Activated T-helper 1 cell treated with anti-CD3 and anti-CD28 coated beads, Interleukin-12 subunit alpha, Interleukin-12 subunit beta, Interleukin-2, Interleukin-4 antibody, amounts not matched to agents 30 ng/mL and 10 ng/mL and 1 ng/mL, durations not matched to agents 14 hours and 24 hours and 36 hours (primary cell): ENCODE measurements at places on chromosomes 2 and 18.

DNA sequence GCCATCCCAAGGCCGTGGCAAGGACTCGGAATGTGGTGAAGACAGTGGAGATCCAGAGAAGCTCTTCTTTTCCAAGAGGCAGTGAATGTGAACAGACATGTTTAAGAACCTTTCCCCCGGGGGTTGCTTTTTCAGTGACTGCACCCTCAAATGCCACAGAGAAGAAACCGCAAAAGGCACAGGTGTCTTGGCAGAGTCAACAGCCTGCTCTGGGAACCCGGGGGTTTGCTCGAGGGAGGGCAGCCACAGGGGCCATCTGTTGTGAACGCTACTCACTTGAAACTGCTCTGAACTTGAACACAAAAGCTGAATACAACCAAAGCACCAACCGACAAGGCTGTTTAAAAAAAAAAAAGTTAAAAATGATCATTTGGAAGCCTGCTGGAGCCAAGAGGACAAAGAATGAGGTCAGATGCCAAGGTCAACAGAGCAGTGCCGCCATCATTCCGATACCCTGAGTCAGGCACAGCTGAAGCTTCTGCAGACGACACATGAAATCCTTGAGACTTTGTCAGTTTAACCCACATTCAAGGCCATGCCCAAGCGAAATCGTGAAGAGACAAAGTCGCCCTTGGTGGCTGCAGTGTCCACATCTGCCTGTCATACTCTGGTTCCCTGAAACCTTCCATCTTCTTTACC lies 47.4 kb downstream of the PSMG2 start:
- peak; percentile 12 for DNase-seq

- DNase-seq: no peak
Measured at GRCh38 chr2:183172220-183172887, 48.1 kb downstream of the NUP35 start.

DNA sequence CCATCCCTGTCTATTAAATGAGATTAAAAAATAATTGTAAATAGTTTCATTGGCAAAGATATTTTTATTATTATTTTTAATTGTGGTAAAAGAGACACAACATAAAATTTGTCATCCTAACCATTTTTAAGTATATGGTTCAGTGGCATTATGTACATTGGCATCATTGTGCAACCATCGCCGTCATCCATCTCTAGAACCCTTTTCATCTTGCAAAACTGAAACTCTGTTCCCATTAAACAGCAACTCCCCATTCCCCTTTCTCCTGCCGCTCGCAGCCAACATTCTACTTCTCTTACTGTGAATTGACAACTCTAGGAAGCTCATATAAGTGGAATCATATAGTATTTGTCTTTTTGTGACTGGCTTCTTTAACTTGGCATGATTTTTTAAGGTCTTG lies 25.3 kb downstream of the LAMA3 start:
- no peak for DNase-seq

DNA sequence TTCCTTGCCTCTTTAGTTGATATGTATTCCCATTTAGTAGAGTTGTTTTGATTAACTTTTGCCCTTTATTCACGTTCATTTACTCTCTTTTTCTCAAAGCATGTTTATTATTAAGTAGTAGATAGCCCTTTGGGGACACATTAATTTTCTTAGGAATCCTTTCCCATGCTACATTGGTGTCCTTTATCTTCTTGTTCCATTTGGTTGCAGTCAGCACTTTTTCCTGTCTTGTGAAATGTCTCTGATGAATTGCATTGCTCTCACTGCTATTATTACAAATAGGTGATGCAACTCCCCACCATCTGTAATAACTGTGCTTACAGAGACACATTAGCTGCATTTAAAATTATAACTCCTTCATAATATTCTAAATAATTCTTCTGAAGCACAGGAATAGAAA lies 428.5 kb upstream of the CNTNAP5 start:
- no peak for DNase-seq

DNA sequence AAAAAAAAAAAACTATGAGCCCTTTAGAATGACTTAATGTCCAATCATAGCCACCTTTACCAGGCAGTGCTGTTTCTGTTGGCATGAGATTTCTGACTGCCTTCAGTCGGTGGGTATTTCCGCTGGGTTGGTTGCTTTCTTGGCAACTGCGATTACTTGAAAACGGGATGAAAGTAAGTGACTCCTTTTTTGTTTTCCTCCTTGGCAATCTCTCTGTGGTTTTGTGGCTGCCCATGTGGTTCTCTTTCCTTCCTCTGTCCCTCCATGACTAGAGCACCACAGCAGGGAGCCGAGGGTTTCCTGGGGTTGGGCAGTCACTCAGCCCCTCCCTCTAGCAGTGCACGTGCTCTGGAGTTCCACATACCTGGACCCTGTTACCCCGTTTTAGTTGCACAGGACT lies 112.1 kb downstream of the KLHL29 start:
- DNase-seq: peak; percentile 36

DNA sequence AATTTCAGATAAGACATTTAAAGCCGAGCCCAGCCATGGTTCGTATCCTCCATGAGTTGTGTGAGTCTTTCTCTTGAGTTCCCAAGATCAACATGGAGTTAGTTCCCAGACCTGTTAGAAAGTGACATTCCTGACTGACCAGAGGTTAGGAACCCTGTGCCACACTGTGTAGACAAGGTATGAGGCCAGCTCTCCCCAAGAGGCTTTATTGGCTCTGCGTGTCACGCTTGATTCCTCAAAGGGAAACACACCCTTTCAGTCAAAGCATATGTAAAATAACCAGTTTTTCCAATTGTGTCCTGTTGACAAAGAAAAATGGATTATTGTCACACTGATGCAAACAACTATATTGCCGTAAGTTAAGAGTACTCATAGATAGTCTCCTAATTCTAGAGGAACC lies 1.2 kb downstream of the SULT1C3 start:
- DNase-seq: no peak

DNA sequence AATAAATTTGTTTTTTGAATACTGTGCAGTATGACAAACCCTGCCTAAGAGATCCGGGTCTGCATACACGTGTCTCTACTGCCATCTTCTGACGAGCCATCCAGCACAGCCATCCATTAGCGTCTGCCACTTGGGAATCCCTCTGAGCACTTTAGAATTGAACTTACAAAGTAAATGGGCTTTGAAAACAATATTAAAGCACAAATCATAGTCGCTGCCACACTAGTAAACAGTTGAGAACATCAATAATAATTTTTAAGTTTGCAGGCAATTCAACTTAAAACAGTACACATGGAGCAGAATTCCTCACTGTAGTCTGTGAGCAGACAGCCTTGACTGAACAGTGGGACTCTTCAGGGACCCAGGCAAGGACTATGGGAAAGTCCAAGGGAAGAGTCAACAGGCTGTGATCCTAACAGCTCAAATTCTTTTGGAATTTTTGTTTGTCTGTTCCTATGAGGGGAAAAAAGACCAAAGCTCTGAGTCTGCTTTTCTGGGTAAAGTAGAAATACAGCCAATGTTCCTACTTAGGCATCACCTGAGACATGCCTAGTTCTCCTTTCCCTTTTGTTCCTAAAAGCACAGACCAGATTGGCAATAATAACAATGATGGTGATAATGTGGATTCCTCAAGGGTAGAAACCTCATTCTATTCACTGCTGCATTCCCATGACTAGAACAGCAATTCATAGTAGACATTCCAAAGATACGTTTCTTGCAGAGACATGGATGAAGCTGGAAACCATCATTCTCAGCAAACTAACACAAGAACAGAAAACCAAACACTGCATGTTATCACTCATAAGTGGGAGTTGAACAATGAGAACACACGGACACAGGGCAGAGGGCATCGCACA lies 92.9 kb downstream of the MREG start:
- peak; percentile 19 for DNase-seq

- DNase-seq: no peak
Measured at GRCh38 chr18:31819106-31819924, 58.6 kb upstream of the SLC25A52 start.
